ENCODE measurements at places on chromosomes 2 and 18.

GRCh38 chr2:68172990-68173700 is 15.5 kb downstream of the PNO1 start:
- DNase-seq, result no peak

GRCh38 chr2:100416397-100416934 is 1.0 kb downstream of the CHST10 start:
- no peak for DNase-seq

- no peak for DNase-seq
These were observed 199.0 kb downstream of the LPIN1 start for GRCh38 chr2:11945139-11946126.

GRCh38 chr2:27572439-27572838 is 10.4 kb upstream of the ZNF512 start:
- no peak for DNase-seq
